ENCODE measurements at places on chromosomes 6 and 20.
A peak's percentile ranks its signal among the peaks of the same experiment; 100 is the strongest.

DNA sequence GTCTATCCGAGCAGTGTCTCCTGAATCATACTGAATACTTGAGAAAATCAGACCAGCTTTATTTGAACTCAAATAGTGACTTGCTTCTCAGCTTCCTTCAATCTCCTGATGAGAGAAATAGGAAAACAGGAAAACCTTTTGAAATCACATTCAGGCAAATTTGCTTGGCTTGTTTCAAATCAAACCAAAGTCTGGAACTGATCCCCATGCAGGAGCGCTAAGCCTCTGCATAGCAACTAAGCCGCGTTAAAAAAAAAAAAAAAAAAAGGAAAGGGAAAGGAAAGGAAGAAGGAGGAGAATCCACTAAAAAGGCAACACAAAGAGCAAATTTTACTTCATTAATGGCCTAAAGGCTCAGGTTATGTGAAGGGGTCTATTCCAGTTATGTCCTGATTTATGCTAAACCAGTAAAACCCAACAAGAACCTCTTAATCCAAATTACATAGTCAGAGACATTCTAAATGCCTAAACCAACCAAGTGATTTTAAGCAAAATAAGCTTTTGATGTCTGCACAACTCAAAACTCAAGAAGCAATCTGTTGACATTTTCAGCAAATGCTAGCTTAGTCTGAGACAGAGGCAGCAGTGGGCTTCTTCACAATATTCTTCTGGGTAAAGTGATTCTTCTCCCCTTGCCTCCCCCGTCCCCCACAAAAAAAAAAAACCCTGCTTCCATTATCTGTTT lies 112.5 kb downstream of the SOBP start:
- DNase-seq: no peak

DNA sequence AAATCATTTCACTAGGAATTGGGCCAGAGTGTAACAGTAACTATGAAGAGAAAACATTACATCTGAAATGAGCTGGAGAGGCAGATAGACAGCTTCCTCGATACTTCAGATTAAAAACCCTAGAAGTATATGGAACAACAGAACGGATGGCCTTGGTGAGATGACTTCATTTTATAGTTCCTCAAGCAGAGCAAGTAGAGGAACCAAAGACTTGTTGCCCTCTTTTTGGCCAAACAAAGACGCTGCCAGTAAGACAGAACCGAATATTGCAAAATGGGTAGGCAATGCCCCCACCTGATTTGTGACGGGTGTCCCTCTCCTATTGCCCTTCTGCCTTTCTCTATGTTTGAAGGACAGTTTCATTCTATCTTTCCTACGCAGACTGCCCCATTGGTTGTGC lies 53.5 kb downstream of the AGPAT4 start:
- no peak for DNase-seq

GRCh38 chr20:35171753-35172433 lies at the start of gene PROCR:
Gene PROCR, plus strand, starts transcription at chr20:35172072. Its CDS starts 83 bp downstream, at chr20:35172155.
- peak; percentile 95 for DNase-seq

DNA sequence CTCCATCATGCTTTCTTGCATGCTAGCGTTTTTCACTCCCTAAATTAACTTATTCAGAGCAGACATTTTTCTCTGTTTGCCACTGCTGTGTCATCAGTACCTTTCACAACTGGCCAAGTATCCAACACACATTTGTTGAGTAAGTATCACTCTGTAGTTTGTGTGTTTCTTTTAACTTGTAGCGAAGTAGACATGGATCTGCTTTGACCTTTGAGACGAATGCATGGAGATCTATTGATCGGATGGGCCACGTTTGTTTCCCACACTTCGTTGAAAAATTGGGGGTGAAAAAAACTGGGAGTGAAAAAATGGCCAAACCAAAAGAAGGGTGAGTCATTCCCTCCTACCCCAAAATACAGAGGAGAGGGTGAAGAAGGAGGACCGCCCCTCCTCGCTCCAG lies 12.9 kb upstream of the SLC9A8 start:
- DNase-seq: no peak

DNA sequence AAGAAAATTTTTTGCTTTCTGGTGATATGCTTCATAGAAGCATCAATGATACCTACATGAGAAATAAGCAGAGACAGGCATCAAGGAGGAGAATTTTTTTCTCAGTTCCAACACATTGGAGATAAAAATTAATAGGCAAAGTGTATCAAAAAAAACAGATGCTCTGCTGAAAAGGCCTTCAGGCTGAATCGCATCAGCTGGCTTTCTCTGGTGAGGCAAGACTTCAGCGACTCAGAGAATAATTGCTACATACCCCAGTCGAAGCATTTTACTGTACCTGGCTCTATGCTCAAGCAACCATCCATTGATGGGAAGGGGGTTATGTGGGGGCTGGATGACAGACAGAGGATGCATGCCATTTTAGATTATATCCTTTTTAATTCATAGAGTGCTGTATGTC lies 415.1 kb downstream of the TFAP2A start:
- DNase-seq: no peak

- no peak for DNase-seq
Measured at GRCh38 chr6:133891149-133891926, 2.4 kb downstream of the TCF21 start.

DNA sequence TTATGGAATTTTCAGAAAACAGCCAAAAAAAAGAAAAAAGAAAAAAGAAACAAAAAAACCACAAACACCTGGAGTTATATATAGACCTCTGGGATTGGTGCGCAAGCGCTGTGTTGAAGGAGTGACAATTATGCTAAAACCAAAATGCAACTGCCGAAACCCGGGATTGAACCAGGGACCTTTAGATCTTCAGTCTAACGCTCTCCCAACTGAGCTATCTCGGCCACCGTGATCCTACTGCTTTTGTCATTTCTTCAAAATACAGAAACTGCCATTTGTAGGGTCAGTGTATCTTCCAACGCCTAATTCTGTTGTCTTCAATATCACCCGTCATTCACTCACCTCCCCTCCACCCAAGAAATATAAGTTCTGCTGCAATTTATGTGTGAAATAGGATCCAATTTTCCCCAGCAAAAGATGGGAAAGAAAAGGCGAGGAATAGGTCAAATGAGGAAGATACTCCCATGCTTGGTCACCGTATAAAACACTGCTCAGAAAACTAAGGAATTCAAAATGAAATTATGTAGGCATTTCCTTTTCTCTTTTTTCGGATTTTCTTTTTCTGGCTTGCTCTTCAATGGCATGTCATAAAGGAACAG lies 116.0 kb downstream of the TRIM27 start:
- no peak for DNase-seq

All from stromal cell of bone marrow (primary cell).